ENCODE measurements at places on chromosomes 11 and 22. TPM values are rescaled to one million over a fixed set of nuclear protein-coding genes. Genes with fewer than 3 reads are reported as not detected.

TRPC6 gene
- total RNA-seq: 59.6 TPM

- no peak for ATAC-seq
Measured at GRCh38 chr11:131373095-131373725, 2.8 kb downstream of the NTM start.

DNA sequence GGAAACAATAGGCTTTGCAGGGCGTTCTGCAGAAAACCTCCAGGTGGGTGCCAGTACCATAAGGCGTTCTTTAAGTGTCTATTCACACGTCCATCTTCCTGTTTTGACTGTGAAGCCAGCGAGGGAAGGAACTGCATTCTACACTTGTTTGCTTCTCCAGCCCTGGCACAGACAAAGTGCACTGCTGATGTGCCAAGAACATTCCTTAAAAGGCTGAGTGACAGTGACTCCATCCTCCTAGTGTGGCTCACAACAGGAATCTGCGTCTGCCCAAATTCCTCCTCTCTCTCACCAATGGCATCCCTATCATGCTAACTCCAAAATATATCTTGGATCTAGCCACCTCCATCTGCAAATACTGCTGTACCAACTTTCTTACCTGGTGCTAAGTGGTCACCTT lies 407.4 kb upstream of the SYN3 start:
- ATAC-seq: no peak

DNA sequence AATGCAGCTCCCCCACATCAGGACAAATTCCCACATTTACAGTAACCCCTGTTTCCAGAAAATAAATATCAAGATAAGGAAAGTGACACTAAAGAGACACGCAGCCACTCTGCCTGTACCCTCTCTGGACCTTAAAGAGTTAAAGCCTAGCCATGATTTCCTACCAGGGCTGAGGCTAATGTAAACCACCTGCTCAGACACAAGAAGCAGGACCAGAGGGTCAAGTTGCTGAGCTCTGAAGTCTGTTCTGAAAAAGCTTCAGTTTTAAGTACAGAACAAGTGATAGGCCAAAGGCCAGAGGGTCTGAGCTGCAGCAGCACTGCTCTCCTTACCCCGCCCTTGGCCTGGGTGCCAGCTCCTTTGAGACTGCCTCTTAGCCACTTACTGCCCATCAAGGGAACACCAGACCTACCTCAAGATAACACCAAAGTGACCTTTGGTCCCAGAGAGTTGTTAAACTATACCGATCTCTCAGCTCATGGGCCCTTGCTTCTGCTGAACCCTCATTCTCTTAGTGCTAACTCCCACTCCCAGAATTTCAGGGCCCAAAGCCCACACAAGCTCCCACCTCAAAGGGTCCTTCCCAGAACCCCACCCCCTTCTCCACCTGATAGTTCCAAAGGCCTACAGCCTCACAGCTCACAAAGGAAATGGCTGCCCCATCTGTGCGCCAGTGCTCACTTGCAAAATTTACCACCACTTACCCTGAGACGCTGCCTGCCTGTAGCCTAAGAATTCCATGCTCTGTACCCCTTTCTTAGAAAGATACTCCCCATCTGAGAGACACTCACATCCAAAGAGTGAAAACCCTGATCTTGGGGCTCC lies 40.5 kb downstream of the IL18BP start:
- no peak for ATAC-seq

CHRM1 gene
- total RNA-seq: 0.89 TPM

GRCh38 chr22:43343262-43343669 lies at the start of gene SCUBE1:
SCUBE1 (minus strand) TSS chr22:43343372; CDS start chr22:43343261, 111 bp downstream.
- ATAC-seq: peak; percentile 85

SNX32 gene
- not detected for total RNA-seq

DNA sequence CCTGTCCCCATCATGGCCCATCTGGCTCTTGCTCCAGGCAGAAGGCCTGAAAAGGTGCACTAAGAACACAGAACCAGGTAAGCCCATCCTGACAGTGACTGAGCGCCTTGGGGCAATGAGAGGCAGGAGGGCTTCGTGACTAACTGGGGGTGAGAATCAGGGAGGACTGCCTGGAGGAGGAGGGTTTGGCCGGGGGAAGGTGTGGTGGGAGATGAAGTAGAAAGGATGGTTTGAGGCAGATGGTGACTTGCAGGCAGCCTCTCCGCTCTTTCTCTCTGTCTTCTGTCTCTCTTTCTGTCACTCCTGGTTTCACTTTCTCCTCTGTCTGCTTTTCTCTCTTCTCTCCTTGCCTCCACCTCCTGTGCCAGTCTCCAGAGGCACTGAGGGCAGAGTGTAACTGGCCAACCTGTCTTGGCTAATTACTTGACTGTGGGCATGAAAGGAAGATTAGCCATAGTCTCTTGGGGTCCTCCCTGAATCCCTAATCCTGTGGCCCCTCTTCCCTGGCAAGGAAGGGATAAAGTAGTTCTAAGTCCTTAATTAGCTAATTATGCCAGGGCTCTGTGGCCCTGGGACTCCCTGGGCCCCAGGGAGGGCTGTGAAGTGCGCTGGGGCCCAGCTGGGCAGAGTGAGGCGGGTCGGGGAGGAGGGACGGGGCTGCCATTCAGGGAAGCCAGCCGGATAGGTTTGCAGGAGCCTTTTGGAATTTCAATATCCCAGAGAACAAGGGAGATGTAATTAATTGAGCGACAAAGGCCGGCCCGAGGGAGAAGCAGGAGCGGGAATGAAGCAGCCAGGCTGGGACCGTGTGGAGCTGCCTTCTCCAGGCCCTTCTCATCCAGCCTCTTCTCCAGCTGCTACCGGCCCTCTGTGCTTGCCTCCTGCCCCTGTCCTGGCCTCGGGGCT lies 61.1 kb downstream of the CACNA1I start:
- ATAC-seq: no peak

CD82 gene
- 12.7 TPM for total RNA-seq

RIMBP3C gene
- 0.35 TPM for total RNA-seq

GRCh38 chr11:35282221-35282882 lies 137.0 kb downstream of the SLC1A2 start:
- peak; percentile 37 for ATAC-seq

PRR33 gene
- total RNA-seq: not detected

GRCh38 chr11:92628401-92629292 lies 340.8 kb upstream of the MTNR1B start:
- ATAC-seq: no peak

- no peak for ATAC-seq
Measured at GRCh38 chr11:68831124-68831523, 10.6 kb downstream of the CPT1A start.

EXT2 gene
- 65.8 TPM for total RNA-seq

CALCA gene
- not detected for total RNA-seq

GRCh38 chr22:47613606-47614350 lies 851.3 kb downstream of the TBC1D22A start:
- no peak for ATAC-seq

LRRC55 gene
- total RNA-seq: 0.13 TPM

PRMT3 gene
- 20.3 TPM for total RNA-seq

DNA sequence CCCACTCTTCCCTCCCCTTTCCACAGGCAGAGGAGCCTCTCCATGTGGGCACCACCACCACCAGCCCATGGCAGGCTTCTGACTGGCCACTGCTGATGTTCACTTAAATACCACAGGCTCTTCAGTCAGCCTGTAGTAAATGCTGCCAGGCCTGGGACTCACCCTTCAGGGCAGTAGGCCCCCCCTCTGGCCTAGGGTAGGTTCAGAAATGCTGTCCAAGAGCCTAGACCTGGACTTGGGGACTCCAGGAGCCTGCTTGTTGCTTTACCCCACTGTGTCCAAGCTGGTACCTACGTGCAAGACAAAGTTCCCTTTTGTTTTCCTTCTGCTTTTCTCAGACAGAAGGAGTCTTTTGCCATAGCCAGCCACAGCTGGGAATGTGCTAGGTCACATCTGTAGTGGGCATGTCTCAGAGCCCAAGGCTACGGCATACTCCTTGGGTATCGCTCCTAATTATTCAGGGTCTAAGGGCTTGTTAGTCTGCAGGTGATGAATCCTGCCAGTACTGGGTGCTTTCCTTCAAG lies 38.6 kb downstream of the TMEM135 start:
- no peak for ATAC-seq

DNA sequence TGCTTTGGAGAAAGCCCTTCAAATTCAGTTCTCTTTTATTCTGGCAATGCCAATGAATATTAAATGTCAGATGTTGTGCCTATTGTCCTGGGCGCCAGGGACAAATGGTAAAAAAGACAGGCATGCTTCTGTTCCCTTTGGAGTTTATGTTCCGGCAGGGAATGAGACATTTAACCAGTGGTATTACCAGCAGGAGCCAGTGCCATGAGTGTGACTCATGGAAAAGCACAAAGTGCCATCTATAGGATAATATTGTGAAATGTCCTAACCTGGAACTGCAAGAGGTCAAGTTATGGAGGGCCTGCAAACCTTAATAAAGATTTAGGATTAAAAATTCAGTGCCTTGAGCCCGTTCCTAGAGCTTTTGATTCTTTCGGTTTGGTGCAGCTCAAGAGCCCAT lies 39.5 kb downstream of the REXO2 start:
- no peak for ATAC-seq

Data from gastroesophageal sphincter (tissue), 4 donors.